ENCODE measurements at places on chromosomes 1 and 21.
A peak's percentile ranks its signal among the peaks of the same experiment; 100 is the strongest.

DNA sequence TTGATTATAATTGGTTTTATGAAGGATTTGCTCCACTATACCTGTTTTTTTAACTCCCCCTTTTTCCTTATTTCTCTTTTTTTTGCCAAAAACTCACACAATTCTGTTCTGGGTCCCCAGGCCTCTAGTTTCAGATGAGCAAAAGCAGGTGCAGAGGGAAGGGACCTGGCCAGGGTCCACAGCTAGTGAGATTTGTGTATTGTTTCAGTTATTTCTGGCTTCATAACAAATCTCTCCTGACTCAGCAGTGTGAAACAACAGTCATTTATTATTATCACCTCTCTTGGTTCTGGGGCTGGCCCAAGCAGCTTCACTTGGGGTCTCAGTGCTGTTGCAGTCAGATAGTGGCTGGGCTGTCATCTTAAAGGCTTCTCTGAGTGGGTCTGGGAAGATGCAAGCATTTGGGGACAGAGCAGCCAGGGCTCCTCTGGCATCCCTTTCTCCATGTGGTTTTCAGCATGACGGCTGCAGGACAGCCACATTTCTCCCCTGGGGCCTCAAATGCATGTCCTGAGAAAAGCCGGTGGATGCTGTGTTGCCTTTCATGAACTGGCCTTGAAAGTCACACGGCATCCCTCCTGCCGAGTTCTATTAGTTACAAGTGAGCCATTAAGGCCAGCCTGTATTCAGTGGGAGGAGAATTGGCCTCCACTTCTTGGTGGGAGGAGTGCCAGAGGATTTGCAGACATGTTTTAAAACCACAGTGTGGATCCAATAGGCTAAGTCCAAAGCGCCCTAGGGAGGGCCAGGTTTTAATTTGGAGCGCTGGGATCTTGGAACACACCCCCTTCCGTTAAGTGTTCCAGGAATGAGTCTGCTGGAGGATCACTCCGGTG, 137.1 kb downstream of the CAMTA1 start:
- no peak for DNase-seq

DNA sequence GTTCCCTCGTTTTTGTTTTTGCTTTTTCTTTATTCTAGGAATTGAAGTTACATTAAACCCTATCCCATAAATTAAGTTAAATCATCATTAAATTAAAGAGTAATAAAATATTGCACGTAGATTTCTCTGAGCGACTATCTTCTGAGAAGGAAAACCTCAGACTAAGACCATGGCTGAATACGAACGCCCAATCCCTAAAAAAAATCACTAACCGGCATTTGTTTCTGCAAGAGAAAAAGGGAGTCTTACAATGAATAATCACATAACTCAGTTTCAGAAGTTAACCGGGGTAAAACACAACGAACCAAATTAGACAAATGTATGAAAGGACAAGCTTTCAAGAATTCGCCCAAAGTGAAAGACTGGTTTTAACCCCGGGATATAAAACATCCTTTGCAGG, 1.3 kb downstream of the PIK3R3 start:
- no peak for DNase-seq

DNA sequence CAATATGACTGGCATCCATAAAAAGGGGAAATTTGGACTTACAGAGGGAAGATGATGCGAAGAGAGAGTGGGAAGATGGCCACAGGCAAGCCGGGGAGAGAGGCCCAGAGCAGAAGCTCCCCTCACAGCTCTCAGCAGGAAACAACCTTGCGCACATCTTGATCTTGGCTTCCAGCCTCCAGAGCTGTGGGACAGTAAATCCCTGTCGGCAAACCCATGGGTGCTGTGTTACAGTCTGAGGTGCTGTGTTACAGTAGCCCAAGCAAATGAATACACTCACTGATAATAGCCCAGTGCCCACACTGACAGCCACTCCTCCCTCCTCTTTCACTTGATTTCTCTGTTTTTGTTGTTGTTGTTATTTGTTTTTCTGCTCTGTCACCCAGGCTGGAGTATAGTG, 22.4 kb downstream of the CDCA8 start:
- no peak for DNase-seq

DNA sequence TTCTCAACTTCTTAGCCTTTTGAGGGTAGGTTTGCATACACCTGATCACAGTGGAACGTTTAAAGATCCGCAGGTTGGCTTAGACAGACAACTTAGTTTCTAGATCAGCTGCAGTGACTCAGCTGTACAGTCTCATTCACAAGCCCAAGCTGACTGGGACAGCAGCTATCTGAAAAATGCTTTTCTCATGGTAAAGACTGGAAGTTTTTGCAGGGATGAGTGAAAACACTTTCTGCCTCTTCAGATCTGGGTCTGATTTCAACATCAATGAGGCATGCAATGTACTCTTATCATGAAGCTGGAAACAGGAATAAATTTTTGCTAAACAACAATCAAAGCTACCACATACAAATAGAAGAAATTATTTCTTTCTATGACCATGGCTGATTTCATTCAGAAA, 61.1 kb upstream of the PTBP2 start:
- no peak for DNase-seq

GRCh38 chr1:236301958-236302335, 20.2 kb upstream of the ERO1B start:
- no peak for DNase-seq

GRCh38 chr21:46356494-46357334, 32.8 kb downstream of the PCNT start:
- no peak for DNase-seq

- peak; percentile 46 for DNase-seq
Measured at GRCh38 chr21:45590726-45591618, 48.7 kb upstream of the SLC19A1 start.

All from activated effector memory CD4-positive, alpha-beta T cell treated with Interleukin-2 at 50 U/mL for 16 hours (primary cell).